Keratinocyte (primary cell): ENCODE measurements at places on chromosomes 4 and X.

GRCh38 chrX:39755143-39756032 is 342.4 kb downstream of the BCOR start:
- peaks cover 33% of the 10 kb centered on the region for H3K4me1 ChIP-seq
- peak overlapping the region; percentile 48 for H3K27ac ChIP-seq

DNA sequence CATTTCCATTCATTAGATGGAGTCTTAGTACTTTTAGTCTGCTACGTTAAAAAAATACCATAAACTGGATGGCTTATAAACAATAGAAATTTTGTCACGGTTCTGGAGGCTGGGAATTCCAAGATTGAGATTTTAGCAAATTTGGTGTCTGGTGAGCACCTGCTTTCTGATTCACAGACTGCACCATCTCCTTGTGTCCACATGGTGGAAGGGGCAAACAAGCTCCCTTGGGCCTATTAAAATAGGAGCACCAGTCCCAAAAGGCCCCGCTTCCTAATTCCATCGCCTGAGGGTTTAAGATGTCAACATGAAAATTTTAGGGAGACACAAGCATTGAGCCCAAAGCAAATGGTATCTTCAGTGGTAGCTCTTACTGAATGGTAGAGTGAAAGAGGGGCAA is 120.5 kb upstream of the MAP9 start:
- no peaks in the 10 kb centered on the region for H3K27me3 ChIP-seq
- H3K36me3 ChIP-seq, result no peaks in the 10 kb centered on the region
- DNase-seq, result no peak
- H3K4me1 ChIP-seq, result no peaks in the 10 kb centered on the region
- no peak overlapping the region for H3K27ac ChIP-seq

GRCh38 chr4:7058792-7059191 is 9.1 kb downstream of the GRPEL1 start:
- H3K36me3 ChIP-seq, result peaks cover 54% of the 10 kb centered on the region
- no peak overlapping the region for H3K27ac ChIP-seq
- H3K27me3 ChIP-seq, result no peaks in the 10 kb centered on the region
- DNase-seq, result no peak
- H3K4me3 ChIP-seq, result no peak overlapping the region
- H3K4me1 ChIP-seq, result no peaks in the 10 kb centered on the region

GRCh38 chr4:186592445-186592844 is 37.1 kb upstream of the MTNR1A start:
- H3K4me1 ChIP-seq, result no peaks in the 10 kb centered on the region
- no peak overlapping the region for H3K4me3 ChIP-seq
- no peaks in the 10 kb centered on the region for H3K27me3 ChIP-seq
- H3K36me3 ChIP-seq, result peaks cover 39% of the 10 kb centered on the region
- DNase-seq, result no peak
- no peak overlapping the region for H3K27ac ChIP-seq

GRCh38 chr4:79964400-79965211 is 108.4 kb downstream of the ANTXR2 start:
- H3K36me3 ChIP-seq, result peaks cover 12% of the 10 kb centered on the region
- H3K4me1 ChIP-seq, result no peaks in the 10 kb centered on the region
- no peak overlapping the region for H3K27ac ChIP-seq
- no peaks in the 10 kb centered on the region for H3K27me3 ChIP-seq

DNA sequence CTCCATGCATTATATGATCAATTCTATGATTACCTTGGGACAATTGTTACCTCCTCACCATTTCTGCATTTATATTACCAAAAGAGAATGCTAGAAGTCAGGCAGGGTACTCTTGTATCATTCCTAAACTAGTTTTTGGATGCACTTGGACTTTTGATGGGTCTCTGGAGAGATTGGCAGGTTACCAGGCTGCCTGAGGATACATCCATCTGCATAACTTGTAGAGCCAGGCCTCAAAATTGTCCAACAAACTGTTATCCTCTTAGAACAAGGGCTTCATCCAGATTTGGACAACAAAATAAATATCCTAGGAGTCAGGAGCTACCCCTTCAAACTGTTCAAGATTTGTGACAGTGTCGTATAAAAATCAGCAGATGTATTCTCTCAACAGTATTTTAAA is 326.1 kb downstream of the IL15 start:
- no peak overlapping the region for H3K4me3 ChIP-seq
- no peak for DNase-seq
- H3K27ac ChIP-seq, result no peak overlapping the region
- no peaks in the 10 kb centered on the region for H3K4me1 ChIP-seq
- H3K27me3 ChIP-seq, result no peaks in the 10 kb centered on the region

GRCh38 chr4:2698951-2699505 is 57.1 kb downstream of the TNIP2 start:
- no peaks in the 10 kb centered on the region for H3K27me3 ChIP-seq
- H3K4me1 ChIP-seq, result peaks cover 3% of the 10 kb centered on the region
- no peak for DNase-seq
- H3K27ac ChIP-seq, result no peak overlapping the region

- H3K4me1 ChIP-seq, result peaks cover 7% of the 10 kb centered on the region
- DNase-seq, result no peak
- H3K27me3 ChIP-seq, result no peaks in the 10 kb centered on the region
- no peak overlapping the region for H3K4me3 ChIP-seq
- no peaks in the 10 kb centered on the region for H3K36me3 ChIP-seq
Measured at GRCh38 chrX:71923516-71923915, 12.9 kb downstream of the NHSL2 start.

DNA sequence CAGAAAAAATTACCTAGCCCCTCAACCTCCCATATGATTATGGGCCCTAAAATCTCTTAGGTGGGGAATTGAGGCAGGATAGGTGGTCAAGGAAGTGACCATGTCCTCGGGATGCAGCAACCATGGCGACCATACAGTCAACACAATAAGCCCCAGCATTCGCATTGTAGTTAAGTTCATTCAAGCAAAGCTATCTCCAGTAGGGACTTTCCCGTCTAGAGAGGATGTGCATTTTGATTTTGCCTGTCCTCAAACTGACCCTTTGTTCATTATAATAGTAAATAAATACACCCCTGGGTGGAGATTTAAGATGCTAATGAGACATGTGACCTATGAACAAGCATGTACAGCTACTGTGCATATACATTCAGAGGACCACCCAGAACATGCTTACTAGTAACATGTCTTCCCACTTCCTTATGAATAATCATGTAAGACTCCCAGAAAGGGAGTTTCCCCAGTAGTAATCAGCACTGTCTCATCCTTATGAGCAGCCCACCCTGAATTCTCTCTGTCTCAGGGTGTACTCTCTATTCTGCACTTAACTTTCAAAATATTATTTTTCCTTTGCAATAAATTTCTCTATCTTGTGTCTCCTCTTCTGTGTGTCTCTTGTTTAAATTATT is 74.3 kb downstream of the NUDT11 start:
- H3K27ac ChIP-seq, result no peak overlapping the region
- DNase-seq, result no peak
- H3K4me1 ChIP-seq, result no peaks in the 10 kb centered on the region
- no peak overlapping the region for H3K4me3 ChIP-seq

DNA sequence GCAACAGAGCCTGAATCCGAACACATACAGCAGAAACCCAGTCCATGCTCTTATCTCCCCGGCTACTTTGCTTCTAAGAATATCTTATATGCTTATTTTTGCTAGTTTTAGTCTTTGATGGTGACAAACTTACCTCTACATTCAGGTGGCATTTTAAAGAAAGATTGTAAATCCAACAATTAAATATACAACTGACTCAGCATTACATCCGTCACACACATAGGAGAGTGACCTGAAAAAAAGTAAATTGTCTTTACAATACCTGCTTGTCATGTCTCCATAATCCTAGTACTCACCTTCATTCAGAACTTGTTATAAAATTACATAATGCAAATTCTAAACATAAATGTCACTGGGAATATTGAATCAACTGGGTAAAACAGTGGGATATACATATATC is 30.6 kb upstream of the BMP3 start:
- H3K4me1 ChIP-seq, result no peaks in the 10 kb centered on the region
- DNase-seq, result no peak
- peaks cover 3% of the 10 kb centered on the region for H3K27me3 ChIP-seq
- no peak overlapping the region for H3K27ac ChIP-seq

DNA sequence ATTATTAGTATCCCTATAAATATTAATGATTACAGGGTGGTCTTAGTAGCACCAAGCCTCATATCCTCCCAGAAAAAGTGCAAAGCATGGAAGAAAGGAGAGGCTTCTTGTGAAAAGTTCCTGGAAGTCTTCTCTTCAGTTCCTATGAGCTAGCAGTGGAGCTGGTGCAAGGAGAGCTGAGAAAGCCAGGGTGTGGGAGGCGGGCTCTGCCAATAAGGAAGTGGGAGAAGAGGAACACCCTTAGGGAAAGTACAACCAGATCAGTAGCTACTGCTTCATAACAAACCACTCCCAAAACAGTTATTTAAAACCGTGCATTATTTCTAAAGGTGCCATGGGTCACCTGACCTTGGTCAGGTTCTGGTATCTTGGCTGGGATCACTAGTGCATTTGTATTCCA is 72.4 kb downstream of the MAP9 start:
- no peaks in the 10 kb centered on the region for H3K4me1 ChIP-seq
- no peak overlapping the region for H3K27ac ChIP-seq
- no peaks in the 10 kb centered on the region for H3K36me3 ChIP-seq
- DNase-seq, result no peak
- no peak overlapping the region for H3K4me3 ChIP-seq

- H3K36me3 ChIP-seq, result no peaks in the 10 kb centered on the region
- no peaks in the 10 kb centered on the region for H3K4me1 ChIP-seq
- H3K27ac ChIP-seq, result no peak overlapping the region
- DNase-seq, result no peak
Measured at GRCh38 chrX:19990151-19990555, 708 bp downstream of the BCLAF3 start.

GRCh38 chr4:74127745-74128144 is 28.8 kb upstream of the CXCL2 start:
- H3K27ac ChIP-seq, result no peak overlapping the region
- DNase-seq, result no peak
- no peaks in the 10 kb centered on the region for H3K4me1 ChIP-seq
- no peaks in the 10 kb centered on the region for H3K27me3 ChIP-seq

DNA sequence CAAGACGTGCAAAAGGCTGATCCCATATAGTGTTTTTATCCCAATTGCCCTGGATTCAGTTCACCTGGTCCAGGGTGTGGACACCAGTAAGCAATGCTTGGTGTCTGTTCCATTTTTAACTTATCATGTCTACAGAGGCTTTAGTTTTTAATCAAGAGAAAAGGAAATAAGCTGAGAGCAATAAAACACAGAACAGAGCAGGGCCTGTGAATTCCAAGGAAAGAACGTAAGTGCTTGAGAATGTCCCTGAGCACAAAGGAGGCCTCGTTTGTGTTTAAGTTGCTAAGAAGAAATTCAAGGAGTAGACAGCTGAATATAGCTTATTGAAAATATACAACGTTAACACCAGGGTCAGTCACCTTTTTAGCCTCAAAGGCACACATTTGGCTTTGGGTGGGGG is 191.3 kb downstream of the GPC3 start:
- H3K4me1 ChIP-seq, result no peaks in the 10 kb centered on the region
- no peaks in the 10 kb centered on the region for H3K27me3 ChIP-seq
- H3K27ac ChIP-seq, result no peak overlapping the region
- DNase-seq, result no peak

DNA sequence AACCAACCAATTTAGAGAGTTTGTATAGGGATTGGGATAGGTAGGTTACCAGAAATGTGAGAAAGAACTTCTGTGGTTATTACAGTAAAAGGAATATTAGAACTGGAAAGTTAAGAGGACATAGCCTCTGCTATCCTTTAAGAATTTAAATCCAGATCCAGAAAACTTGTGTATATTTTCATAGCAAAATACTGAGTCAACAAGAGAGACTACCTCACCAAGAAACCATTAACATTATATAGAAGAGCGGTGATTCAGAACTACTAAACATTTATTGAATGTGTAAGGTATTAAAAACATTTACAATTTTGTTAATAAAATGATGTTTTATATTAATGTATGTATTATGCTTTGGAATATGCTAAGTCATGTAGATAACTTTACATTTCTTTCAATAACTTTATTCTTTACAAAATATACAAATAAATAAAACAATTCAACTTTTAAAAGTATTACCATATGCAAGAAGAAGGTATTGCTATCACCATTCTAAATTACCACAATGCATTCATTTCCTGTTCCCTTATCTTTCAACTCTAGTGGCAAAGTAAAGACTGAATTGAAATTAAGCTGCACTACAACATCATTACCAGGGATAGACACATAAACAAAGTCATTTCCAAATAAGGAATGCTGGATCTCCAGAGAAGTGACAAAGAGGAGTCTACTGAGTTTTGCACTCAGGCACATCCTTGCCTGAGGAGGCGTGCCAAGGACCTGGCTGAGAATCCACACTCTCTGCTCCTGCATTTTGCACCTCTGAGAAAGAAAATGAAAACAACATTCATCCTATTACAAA is 6.1 kb upstream of the BDH2 start:
- H3K4me3 ChIP-seq, result no peak overlapping the region
- H3K36me3 ChIP-seq, result peaks cover 18% of the 10 kb centered on the region

DNA sequence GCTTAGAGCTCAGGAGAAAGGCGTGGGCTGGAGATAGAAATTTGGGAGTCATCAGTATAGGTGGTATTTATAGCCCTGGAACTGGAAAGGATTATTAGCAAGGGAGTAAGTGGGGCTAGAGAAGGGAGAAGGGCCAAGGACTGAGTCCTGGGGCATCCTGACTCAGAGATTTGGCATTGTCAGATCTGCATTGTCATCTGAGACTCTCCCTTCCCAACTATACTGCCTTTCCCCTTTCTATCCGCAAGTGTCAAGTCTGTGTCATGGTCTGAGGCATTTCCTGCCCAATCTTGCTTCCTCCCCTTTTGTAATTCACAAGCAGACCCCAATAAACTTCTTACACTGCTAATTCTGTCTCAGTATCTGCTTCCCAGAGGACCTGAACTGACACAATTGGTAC is 24.4 kb upstream of the SLC25A43 start:
- DNase-seq, result peak; percentile 7
- no peaks in the 10 kb centered on the region for H3K27me3 ChIP-seq
- H3K27ac ChIP-seq, result peak overlapping the region; percentile 4

- H3K27ac ChIP-seq, result no peak overlapping the region
- H3K27me3 ChIP-seq, result no peaks in the 10 kb centered on the region
- H3K36me3 ChIP-seq, result no peaks in the 10 kb centered on the region
- no peak overlapping the region for H3K4me3 ChIP-seq
- DNase-seq, result no peak
Measured at GRCh38 chrX:154732421-154733065, 18.3 kb downstream of the GAB3 start.

GRCh38 chrX:148661035-148661434 is 160.6 kb downstream of the AFF2 start:
- H3K27me3 ChIP-seq, result no peaks in the 10 kb centered on the region
- H3K4me1 ChIP-seq, result no peaks in the 10 kb centered on the region
- H3K36me3 ChIP-seq, result no peaks in the 10 kb centered on the region
- no peak overlapping the region for H3K4me3 ChIP-seq
- no peak overlapping the region for H3K27ac ChIP-seq

- no peaks in the 10 kb centered on the region for H3K4me1 ChIP-seq
- no peak overlapping the region for H3K27ac ChIP-seq
- H3K27me3 ChIP-seq, result no peaks in the 10 kb centered on the region
- H3K4me3 ChIP-seq, result no peak overlapping the region
Measured at GRCh38 chrX:136028383-136028984, 43.2 kb downstream of the SLC9A6 start.
